Left lung (tissue), 14 donors: ENCODE measurements at places on chromosomes 4 and X. TPM values are rescaled to one million over a fixed set of nuclear protein-coding genes. Genes with fewer than 3 reads are reported as not detected.

GRCh38 chr4:5809216-5809776 is 83.6 kb downstream of the CRMP1 start:
- H3K27me3 ChIP-seq = no peaks in the 10 kb centered on the region
- no peak for DNase-seq
- H3K4me1 ChIP-seq = no peaks in the 10 kb centered on the region
- no peak overlapping the region for H3K4me3 ChIP-seq
- no peak overlapping the region for H3K27ac ChIP-seq

GRCh38 chr4:121656269-121656641 is 40.5 kb downstream of the ANXA5 start:
- H3K4me3 ChIP-seq = no peak overlapping the region
- H3K27me3 ChIP-seq = no peaks in the 10 kb centered on the region
- no peaks in the 10 kb centered on the region for H3K4me1 ChIP-seq
- no peak overlapping the region for H3K27ac ChIP-seq
- no peaks in the 10 kb centered on the region for H3K36me3 ChIP-seq

- no peak for DNase-seq
- H3K4me3 ChIP-seq = no peak overlapping the region
Observed at GRCh38 chrX:39850630-39851152, 247.1 kb downstream of the BCOR start.

GRCh38 chr4:3715061-3715854 is 50.9 kb upstream of the ADRA2C start:
- DNase-seq = no peak
- H3K36me3 ChIP-seq = no peaks in the 10 kb centered on the region
- no peak overlapping the region for H3K4me3 ChIP-seq
- H3K27ac ChIP-seq = no peak overlapping the region
- no peaks in the 10 kb centered on the region for H3K4me1 ChIP-seq

Gene CRMP1
- total RNA-seq = 5.4 TPM

- H3K27me3 ChIP-seq = peaks cover 4% of the 10 kb centered on the region
- H3K27ac ChIP-seq = no peak overlapping the region
- no peak overlapping the region for H3K4me3 ChIP-seq
Observed at GRCh38 chrX:95893636-95894035, 791.0 kb upstream of the DIAPH2 start.

DNA sequence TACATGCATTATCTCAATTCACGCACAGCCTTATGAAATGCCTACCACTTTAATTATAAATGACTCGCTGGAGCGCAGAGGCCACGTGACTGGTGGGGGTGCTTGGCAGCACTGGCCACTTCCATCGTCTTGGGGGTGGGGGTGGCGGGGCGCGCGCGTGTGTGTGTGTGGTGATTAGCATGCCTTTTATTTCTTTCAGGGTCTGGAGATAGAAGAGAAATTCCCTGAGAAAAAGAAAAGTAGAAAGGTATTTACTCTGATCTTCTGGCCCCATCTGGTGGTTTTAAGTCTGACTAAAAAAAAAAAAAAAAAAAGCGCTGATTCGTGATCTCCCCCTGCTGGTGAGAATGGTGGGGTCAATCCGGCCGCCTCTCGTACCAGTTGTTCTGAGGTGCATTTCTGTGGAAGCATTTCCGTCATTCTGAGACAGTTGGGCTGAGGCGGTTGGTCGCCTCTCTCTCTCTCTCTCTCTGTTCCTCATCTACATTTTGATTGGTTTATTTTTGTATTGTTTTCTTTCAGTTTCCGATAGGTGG is at the start of gene CCNB3:
TSS of gene CCNB3 (plus strand) at position 402 of the 536 bp plus-strand sequence. CDS start 80,399 bp downstream, outside the sequence.
- DNase-seq = peak; percentile 64
- H3K27me3 ChIP-seq = no peaks in the 10 kb centered on the region
- no peaks in the 10 kb centered on the region for H3K4me1 ChIP-seq
- peak within 1 kb of the TSS; percentile 16 for H3K4me3 ChIP-seq
- H3K36me3 ChIP-seq = no peaks in the 10 kb centered on the region

GRCh38 chrX:110462957-110463356 is 104.3 kb downstream of the RTL9 start:
- DNase-seq = no peak
- no peaks in the 10 kb centered on the region for H3K27me3 ChIP-seq
- no peaks in the 10 kb centered on the region for H3K4me1 ChIP-seq
- no peaks in the 10 kb centered on the region for H3K36me3 ChIP-seq
- H3K27ac ChIP-seq = no peak overlapping the region

GRCh38 chrX:118360429-118361125 is 14.7 kb downstream of the WDR44 start:
- H3K4me1 ChIP-seq = no peaks in the 10 kb centered on the region
- no peak for DNase-seq
- H3K27ac ChIP-seq = no peak overlapping the region
- H3K36me3 ChIP-seq = no peaks in the 10 kb centered on the region
- no peak overlapping the region for H3K4me3 ChIP-seq

GRCh38 chr4:175139205-175139604 is 221.0 kb downstream of the ADAM29 start:
- no peak for DNase-seq
- H3K4me1 ChIP-seq = no peaks in the 10 kb centered on the region
- no peak overlapping the region for H3K27ac ChIP-seq
- no peaks in the 10 kb centered on the region for H3K27me3 ChIP-seq
- no peaks in the 10 kb centered on the region for H3K36me3 ChIP-seq

Gene GYG2
- 6.2 TPM for total RNA-seq

GRCh38 chr4:79673377-79673776 is 265.3 kb upstream of the GK2 start:
- no peaks in the 10 kb centered on the region for H3K36me3 ChIP-seq
- no peaks in the 10 kb centered on the region for H3K4me1 ChIP-seq
- no peak for DNase-seq
- H3K27me3 ChIP-seq = no peaks in the 10 kb centered on the region
- no peak overlapping the region for H3K27ac ChIP-seq

GRCh38 chrX:118350706-118351105 is 4.8 kb downstream of the WDR44 start:
- DNase-seq = no peak
- no peaks in the 10 kb centered on the region for H3K27me3 ChIP-seq
- H3K36me3 ChIP-seq = no peaks in the 10 kb centered on the region

- H3K27ac ChIP-seq = no peak overlapping the region
- H3K4me1 ChIP-seq = peaks cover 15% of the 10 kb centered on the region
- H3K27me3 ChIP-seq = no peaks in the 10 kb centered on the region
- no peak for DNase-seq
- H3K36me3 ChIP-seq = no peaks in the 10 kb centered on the region
Observed at GRCh38 chrX:108088511-108088910, 2.8 kb downstream of the PSMD10 start.

DNA sequence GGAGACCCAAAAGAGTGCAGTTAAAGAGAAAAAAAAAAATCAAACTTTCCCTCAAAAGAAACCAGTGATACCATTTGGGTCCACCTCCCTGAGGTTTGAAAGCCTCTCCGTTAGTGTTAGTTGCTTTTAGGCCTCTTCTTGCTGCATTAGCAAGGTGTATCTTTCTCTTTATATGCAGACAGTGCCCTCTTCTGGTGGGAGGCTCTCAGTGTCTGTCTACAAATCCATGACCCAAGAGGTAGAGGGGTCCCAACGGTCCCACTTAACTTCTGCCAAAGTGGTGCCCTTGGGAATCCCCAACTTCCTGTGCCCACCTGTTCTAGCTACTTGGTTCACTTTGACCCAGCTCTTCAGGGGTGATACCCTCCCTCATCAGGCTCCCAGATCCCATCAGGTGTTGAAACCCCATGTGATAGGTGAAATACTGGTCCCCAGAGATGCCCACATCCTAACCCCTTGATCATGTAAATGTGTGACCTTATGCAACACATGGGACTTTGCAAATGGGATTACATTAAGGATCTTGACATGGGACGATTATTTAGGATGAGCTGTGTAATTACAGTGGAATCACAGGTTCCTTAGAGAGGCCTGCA is 63.7 kb upstream of the CD99 start:
- H3K4me3 ChIP-seq = no peak overlapping the region
- H3K4me1 ChIP-seq = no peaks in the 10 kb centered on the region
- no peaks in the 10 kb centered on the region for H3K27me3 ChIP-seq
- no peak overlapping the region for H3K27ac ChIP-seq
- DNase-seq = no peak
- no peaks in the 10 kb centered on the region for H3K36me3 ChIP-seq

DNA sequence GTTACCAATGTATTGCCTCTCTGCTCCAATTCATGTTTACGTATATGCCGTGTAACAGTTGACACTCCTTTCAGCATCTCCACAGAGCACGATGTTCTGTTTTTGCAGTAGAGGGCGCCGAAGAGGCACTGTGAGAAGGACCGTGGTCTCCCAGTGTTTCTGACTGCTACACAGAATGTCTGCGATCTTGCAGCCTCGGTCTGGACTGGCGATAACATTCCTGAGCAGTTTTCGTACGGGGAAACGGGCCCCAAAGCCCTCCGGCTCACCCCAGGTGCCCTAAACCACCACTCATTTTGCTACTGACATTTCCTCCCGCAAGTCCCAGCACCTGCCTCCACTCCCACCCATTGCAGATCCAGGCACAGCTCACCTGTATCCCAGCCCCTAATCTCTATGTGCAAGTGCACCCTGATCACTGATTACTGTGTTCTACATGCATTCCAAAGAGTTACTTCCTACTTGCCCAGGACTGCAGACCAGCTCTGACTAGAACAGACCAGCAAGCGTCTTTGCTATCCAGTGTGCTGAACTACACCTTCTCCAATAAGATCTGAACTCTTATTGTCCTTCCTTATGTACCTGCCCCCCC is 12.4 kb upstream of the NFXL1 start:
- H3K36me3 ChIP-seq = no peaks in the 10 kb centered on the region
- H3K4me1 ChIP-seq = no peaks in the 10 kb centered on the region
- no peaks in the 10 kb centered on the region for H3K27me3 ChIP-seq

Gene IL9R
- total RNA-seq = 0.23 TPM

GRCh38 chr4:61531188-61531587 is 331.1 kb downstream of the ADGRL3 start:
- no peaks in the 10 kb centered on the region for H3K4me1 ChIP-seq
- no peaks in the 10 kb centered on the region for H3K36me3 ChIP-seq
- H3K4me3 ChIP-seq = no peak overlapping the region

GRCh38 chr4:25786497-25787065 is 76.2 kb downstream of the SEL1L3 start:
- H3K27me3 ChIP-seq = no peaks in the 10 kb centered on the region
- no peaks in the 10 kb centered on the region for H3K4me1 ChIP-seq
- H3K4me3 ChIP-seq = no peak overlapping the region
- no peak overlapping the region for H3K27ac ChIP-seq
- H3K36me3 ChIP-seq = no peaks in the 10 kb centered on the region

Gene TMEM255A
- total RNA-seq = 1.0 TPM

DNA sequence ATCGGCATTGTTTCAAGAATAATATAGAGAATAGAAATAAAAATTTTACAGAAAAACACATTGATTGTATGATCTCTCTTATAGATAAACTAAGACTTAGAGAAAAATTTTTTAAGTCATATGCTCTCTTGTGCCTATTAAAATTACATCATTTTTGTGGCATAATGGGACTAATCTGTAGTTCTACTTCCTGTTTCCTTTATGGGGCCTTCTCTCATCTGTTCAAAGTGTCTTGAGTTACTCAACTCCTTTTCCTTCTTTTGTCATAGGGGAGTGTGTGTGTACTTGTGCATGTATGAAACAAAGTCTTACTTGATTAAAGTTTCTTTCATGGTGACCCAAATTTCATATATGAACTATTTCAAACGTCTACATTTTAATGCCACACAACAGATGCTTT is 1448.9 kb upstream of the TENM3 start:
- H3K4me1 ChIP-seq = no peaks in the 10 kb centered on the region
- H3K27me3 ChIP-seq = no peaks in the 10 kb centered on the region
- no peak overlapping the region for H3K4me3 ChIP-seq

DNA sequence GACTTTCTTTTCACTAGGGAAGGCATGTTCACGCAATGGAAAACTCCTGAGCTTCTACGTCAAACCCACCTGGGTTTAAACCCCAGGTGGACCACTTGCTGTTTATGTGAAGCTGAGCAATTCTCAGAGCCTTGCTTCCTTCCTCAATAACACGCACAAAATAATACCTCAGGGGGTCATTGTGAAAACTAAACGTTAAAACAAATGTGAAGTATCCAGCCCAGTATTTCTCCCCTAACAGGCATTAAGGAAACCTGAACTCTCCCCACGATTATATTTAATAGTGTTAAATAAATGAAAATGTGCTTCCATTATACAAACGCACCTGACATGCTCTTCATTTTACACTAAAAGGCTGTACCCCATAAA is 117.5 kb downstream of the AFAP1 start:
- no peak for DNase-seq
- H3K27ac ChIP-seq = peak overlapping the region; percentile 13
- no peak overlapping the region for H3K4me3 ChIP-seq
- peaks cover 10% of the 10 kb centered on the region for H3K36me3 ChIP-seq

- no peak overlapping the region for H3K27ac ChIP-seq
- H3K4me3 ChIP-seq = no peak overlapping the region
- DNase-seq = no peak
- no peaks in the 10 kb centered on the region for H3K36me3 ChIP-seq
- no peaks in the 10 kb centered on the region for H3K27me3 ChIP-seq
Observed at GRCh38 chrX:151402719-151403390, 5.8 kb downstream of the VMA21 start.

- H3K36me3 ChIP-seq = no peaks in the 10 kb centered on the region
- no peaks in the 10 kb centered on the region for H3K27me3 ChIP-seq
- H3K4me3 ChIP-seq = no peak overlapping the region
Observed at GRCh38 chrX:23662853-23663252, 4.4 kb upstream of the PRDX4 start.

Gene PLS3
- 186 TPM for total RNA-seq

DNA sequence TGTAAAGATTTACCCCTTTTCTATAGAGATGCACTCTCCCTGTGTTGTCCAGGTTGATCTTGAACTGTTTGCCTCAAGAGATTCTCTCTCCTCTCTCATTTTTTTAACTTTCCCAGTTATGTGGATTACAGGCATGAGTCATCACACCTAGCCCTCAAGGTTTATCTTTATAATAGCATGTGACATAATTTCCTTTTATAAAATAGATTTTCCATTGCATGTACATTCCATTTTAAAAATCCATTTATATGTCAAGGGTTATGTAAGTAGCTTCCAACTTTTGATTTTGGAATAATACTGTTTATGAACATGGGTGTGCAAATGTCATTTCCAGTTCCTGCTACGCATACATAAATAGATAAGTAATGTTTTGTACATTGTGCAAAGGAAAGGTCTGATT is 20.6 kb downstream of the ZNF721 start:
- no peaks in the 10 kb centered on the region for H3K36me3 ChIP-seq
- H3K4me1 ChIP-seq = no peaks in the 10 kb centered on the region
- H3K27me3 ChIP-seq = no peaks in the 10 kb centered on the region
- no peak overlapping the region for H3K4me3 ChIP-seq
- H3K27ac ChIP-seq = no peak overlapping the region

Gene MRPL1
- 30.5 TPM for total RNA-seq

Gene PAK3
- 2.1 TPM for total RNA-seq

- no peaks in the 10 kb centered on the region for H3K4me1 ChIP-seq
- no peak for DNase-seq
- no peaks in the 10 kb centered on the region for H3K36me3 ChIP-seq
- no peak overlapping the region for H3K27ac ChIP-seq
- H3K27me3 ChIP-seq = no peaks in the 10 kb centered on the region
Observed at GRCh38 chr4:22661443-22661842, 31.3 kb upstream of the GBA3 start.

DNA sequence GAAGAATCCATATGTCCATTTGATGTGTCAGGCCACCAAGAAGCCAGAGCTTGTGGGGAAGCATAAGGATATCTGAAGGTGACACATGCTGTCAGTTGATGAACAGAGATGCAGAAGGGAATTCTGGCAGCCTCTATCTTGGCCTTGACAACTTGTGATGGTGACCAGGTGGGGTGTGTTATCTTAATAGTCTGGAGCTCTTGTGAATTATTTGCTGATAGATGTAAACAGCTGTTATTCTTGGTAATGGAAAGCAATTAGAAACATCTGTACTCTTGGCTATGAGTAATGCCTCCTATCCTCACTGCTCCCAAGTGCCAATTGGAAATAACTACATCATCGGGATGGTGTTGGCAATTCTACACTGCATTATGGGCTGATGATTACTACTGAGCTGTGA is 51.9 kb downstream of the NAA11 start:
- DNase-seq = no peak
- H3K4me3 ChIP-seq = no peak overlapping the region
- no peaks in the 10 kb centered on the region for H3K36me3 ChIP-seq
- no peaks in the 10 kb centered on the region for H3K4me1 ChIP-seq
- no peaks in the 10 kb centered on the region for H3K27me3 ChIP-seq

Gene CFAP47
- total RNA-seq = 0.26 TPM
